ENCODE measurements at places on chromosomes 6 and 20.
A peak's percentile ranks its signal among the peaks of the same experiment; 100 is the strongest.

DNA sequence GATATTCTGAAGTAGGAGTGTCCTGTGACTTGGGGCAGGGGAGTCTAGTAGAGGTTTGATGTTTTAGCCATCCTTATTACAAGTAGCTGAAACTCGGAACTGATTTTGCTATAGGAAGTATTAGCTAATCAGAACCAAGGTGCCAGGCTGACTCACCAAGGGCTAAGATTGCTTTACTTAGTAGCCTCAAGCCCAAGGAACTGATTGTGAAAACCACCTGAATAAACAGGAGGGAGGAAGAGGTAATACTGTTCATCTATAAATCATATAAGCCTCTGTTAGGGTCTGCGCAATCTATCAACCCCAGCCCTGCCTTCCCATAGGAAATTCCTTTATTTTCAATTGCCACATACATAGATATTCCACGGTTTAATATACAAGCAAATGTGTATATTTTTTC is 54.4 kb downstream of the GNAS start:
- peak; percentile 80 for DNase-seq

GRCh38 chr6:121338956-121339355 is 4.7 kb upstream of the TBC1D32 start:
- no peak for DNase-seq

DNA sequence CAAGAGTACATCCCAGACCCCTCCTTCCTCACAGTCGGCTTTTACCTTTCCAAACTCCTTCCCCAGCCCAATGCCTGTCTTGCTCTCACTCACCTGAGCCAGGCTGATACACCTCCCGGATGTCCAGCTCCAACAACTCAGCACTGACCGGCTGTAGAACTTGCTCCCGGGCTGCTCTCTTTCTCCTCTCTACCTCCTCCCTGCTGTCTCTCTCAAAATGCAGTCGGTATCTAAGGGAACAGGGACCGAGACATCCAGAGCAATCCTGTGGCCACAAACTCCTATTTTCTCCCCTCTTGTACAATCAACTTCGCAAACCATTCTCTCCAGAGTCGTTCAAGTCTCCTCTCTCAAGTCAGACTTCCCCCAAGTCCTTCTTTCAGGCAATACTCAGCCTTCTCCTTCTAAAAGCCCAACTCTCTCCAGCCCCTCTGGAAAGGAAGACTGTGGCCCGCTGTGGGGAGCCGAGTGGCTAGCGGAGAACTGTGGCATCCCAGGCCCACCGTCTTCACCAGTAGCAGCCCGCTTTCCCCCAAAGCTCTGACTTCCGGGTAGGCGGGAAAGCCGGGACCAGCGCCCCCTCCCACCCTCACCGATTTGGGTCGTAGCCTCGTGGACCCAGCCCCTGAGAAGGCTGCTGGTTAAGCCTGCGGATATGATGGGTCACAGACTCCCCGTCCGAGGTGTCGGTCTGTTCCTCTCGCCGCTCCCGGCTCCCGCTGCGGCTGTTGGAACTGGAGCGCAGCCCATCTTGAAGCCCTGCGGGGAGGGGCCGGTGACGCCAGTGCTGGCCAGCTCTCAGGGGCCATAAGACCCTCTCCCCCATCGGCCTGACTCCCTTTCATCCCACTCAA is 1.1 kb downstream of the GNL1 start:
- peak; percentile 23 for DNase-seq

DNA sequence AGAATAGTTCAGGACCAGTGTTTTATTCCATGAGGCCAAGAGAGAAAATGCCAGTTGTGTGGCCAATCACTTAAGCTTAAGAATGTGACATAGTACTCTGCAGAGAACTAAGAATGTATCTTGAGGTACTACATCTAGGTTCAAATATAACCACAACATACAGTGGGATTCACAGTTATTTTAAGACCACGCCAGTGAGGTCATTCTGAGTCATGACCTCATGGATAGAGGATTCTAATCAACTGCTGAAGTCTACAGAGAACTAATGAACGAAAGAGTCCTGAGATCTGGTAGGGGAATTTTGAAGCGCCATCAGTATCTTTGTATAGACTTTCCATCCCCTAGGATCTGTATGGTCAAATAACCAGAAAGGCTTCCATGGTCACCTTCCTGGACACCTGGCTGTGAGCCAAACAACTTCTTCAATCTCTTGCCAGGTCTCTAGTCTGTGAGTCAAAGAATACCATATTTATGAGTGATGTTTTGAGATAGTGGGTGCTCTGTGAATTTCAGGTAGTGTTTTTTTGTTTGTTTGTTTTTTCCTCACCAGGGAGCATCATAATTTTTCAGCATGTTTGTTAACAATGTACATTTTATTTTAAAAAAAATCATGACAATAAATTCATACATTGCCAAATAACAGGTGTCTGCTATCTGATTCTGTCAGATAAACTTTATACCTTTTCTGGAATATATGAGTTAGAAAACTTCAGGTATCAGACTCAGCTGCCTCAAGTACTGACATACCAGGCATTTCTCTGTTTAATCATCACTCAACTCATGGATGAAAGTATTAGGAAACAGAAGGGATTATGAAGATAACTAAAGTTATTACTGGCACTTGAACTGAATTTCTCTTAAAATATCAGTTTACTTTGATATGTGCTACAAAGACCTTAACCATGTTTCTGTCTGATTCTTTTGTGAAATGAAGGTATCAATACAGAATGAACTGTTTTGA is 217.9 kb downstream of the PLCB4 start:
- no peak for DNase-seq

DNA sequence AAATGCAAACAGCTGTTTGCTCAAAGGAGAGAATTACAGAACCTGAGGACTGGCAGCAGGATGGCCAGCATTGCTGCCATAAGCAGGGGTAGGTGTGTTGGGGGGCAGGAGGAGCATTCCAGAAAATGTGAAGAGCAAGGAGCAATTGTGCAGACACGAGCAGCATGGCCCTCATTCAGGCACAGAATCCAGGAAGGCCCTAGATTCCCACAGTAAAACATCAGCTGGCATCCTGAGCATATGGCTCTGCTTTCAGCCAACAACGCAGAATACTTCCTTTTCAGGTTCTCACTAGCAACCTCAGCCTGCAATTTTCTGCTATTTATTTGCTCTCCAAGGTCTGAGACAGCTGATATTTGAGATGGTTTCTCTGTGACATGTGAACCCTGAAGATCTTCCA is 243.4 kb upstream of the POU3F2 start:
- DNase-seq = no peak

DNA sequence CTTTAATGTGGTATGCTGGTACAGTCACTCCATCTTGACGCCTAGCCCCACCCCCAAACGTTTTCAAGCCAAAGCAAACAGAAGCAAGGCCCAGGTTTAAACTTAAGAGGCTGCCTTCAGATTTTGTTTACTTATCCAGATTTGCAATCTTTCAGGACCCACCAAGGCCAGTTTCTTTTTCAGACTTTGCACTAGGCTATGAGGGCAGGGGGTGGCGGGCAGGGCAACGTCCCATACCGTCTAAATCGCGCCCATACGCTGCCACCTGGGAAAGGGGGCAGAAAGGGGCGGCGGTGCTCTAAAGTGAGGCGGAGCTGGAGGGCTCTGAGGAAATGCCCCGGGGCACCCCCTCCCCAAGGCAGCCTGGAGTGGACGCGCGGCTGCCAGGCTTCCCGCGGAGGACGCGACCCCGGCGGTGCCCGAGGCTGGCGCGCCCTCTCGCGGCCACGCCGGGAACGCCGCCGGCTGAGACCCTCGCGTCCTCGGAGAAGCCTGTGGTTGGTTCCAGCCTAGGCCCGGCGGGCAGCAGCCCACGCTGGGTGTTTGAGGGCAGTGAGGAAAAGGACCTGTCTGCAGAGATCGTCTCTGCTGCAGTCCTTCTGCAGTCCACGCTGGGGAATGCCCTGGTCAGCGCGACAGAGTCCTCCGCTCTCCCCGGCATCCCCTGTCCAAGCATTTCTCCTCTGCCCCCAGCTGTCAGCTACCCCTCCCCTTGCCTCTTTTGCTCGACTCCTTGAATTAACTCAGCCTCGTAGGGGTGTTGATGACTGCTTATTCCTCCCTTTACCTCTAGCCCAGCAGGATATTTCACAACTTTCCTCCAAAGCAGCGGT is 129.2 kb upstream of the PRND start:
- peak; percentile 22 for DNase-seq

- DNase-seq = peak; percentile 64
Observed at GRCh38 chr6:128491610-128492206, 28.7 kb downstream of the PTPRK start.

DNA sequence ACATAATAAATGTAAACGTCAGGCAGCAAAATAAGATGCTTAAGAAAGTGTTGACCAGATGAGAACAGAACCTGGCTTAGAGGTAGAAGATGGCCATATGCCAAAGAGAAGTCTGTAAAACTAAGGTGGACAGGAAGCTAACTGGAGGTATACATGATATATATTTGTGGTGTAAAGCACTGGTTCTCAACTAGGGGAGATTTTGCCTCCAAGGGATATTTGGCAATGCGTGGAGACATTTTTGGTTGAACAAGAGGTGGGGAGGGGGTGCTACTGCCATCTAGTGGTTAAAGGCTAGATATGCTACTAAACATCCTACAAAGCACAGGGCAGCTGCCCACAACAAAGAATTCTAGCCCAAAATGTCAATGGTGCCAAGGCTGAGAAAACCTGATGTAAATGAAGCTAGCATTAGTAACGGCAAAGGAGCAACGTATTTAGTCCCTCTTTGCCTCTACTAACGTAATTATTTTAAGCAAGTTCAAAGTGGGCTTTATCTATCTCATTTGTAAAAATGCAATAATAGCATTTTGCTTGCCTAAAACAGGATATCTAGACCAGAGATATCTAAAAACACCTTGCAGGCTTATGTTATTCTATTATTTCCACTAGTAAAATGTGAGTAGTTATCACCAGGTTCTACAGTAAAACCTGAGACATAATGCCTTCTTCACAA is 182.6 kb downstream of the RNGTT start:
- peak; percentile 56 for DNase-seq

DNA sequence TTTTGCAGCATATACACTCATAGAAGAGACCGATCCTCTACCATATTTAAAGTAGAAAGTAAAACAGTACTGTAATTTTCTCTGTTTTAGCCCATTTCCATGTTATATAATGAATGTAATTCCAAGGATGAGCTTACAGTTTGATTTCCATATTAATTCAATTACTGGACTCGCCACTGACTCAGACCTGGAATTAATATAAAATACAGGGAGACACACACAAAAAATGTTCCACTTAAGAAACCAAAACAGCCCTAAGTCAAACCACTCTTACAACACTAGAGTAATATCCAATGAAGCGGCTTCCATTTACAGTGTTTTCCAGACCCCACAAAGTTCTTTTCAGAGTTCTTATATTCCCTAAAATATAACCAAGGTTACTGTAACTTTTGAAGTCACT is 110.6 kb downstream of the BACH2 start:
- no peak for DNase-seq

- DNase-seq = no peak
Observed at GRCh38 chr20:18694071-18694470, 106.2 kb downstream of the DTD1 start.

DNA sequence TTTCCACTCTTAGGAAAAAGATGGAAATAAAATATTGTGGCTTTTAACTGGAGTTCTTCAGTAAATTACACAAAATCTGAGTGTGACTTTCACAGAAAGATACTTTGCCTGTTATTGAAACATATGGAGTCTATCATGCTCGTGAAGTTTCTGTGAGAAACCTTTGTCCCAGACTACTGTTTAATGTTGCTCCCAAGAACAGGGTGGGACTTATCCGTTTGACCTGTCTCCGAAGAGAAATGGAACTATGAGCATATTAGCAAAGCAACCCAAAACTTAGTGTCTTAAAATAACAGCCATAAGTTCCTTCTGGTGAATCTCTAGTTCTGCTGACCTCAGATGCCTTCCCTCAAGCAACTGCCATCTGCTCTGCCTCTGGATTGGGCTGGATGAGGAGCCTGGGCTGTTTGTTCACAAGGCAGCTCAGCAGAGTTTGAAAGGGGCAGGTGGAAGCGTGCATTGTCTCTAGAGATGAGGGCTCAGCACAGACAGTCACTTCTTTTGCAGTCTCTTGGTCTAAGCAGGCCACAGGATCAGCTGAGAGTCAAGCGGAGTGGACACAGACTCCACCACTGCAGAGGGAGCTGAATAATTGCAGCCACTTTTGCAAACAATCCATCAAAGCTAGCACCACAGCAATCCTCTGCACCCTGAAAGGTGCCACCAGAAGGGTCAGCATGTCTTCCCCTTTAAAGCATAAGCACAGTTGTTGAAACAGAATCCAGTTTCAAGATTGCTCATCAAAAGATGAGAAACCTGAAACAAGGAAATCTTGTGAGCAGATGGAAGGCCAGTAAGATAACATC is 52.8 kb downstream of the MYB start:
- DNase-seq = no peak

- no peak for DNase-seq
Observed at GRCh38 chr6:91412532-91412931, 825.7 kb upstream of the MAP3K7 start.

DNA sequence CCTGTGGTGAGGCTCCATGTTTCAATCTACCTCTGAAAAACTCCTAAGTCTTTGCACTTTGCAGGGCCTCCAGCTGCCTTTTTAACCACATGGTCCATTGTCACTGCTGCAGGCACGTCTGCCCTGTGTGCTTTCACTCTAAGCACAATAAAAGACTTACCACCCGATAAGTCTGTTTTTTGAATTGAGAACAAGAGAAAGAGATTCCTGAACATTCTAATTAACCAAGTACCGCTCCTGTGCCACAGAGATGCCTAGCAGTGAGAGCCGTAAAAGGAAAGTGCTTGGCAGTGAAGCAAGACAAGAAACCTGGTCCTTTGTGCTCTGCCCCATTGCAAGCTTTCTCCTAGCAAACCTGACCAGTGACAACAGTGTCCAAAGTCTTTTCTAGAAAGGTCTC is 487.6 kb upstream of the FLRT3 start:
- no peak for DNase-seq

DNA sequence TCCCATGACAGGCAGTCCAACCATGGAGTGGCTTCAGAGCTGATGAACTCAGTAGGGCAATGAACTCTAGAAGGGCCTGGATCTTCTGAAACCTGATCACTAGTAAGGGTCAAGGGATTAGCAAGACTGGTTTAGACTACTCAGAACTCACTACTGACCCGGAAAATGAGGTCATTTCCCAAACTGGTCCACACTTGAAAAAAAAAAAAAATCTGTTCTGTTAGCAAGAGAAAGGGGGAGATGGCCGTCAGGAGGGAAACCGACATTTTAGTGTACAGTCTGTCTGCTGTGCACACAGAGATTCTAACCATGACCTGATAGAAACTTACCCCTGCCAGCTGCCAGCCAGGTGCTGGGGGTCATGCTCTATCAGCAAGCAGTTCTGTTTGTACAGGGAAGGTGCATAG is 262.4 kb upstream of the AGPAT4 start:
- no peak for DNase-seq

- DNase-seq = no peak
Observed at GRCh38 chr6:143486752-143487151, 24.8 kb downstream of the FUCA2 start.

- DNase-seq = peak; percentile 44
Observed at GRCh38 chr20:50399917-50400704, 110.1 kb upstream of the PTPN1 start.

DNA sequence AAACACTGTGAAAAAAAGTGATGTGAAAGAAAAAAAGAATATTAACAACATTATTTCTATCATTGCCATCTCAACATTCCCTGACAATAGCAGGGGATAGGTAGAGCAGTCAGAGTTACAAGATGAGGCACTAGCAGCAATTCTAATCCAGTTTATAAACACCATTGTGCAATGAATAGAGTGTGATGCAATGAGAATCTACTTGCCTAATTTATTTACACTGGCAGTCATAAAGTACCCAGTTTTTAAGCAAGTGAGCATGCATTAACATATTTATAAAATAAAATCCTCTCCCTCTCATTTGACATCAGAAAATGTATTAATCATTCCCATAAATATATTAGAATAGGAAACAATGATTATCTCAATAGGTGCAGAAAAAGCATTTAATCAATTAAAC is 2.5 kb upstream of the MANEA start:
- peak; percentile 28 for DNase-seq

GRCh38 chr20:10705801-10706459 is 32.1 kb upstream of the JAG1 start:
- DNase-seq = peak; percentile 99

Measured in mammary epithelial cell (primary cell).